ENCODE measurements at places on chromosomes 16 and 17.
A peak's percentile ranks its signal among the peaks of the same experiment; 100 is the strongest.

DNA sequence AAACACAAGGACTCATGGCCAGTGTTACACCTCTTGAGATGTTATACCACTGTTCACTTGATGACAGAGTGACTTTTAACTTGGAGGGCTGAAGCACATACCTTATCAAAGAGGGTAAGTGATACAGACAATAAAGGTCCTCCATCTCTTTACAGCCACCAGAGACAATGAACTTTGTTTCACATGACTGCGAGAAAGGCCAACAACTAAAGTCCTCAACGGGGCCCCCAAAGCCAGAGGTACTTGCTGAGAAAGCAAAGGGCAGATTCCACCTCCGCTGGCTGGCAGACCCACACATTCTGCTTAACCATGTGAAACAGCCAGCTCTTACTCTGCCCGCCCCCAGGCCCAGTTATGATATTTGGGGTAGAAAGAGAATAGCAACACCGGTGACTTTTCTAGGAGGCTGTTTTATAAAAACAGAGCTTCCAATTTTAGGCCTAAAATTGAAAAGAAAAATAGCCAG is 21.4 kb downstream of the DCUN1D3 start:
- DNase-seq: no peak

GRCh38 chr16:77993111-77993985 is 29.0 kb upstream of the CLEC3A start:
- no peak for DNase-seq

DNA sequence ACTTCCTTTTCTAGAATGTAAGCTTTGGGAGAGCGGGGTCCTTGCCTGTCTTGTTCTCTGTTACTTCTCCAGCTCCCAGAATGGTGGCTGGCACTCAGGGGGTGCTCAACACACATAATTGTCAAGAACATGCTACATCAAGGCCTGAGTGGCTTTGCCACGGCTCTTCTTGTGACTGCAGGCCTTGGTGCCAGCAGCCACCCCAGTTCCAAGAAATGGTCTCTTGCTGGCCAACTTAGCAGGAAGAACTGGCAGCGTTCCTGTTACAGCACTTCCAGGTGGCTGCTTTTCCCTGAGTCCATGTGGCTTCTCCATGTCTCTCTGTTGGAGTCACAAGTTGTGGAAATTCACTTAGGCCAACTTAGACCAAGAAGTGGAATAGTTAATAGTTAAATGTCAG is 36.1 kb downstream of the PRKCB start:
- no peak for DNase-seq

GRCh38 chr17:2709183-2709661 is 2.3 kb downstream of the CLUH start:
- DNase-seq: peak; percentile 71

- no peak for DNase-seq
Observed at GRCh38 chr17:42684929-42685556, 2.7 kb downstream of the CNTNAP1 start.

- no peak for DNase-seq
Observed at GRCh38 chr17:32355649-32356377, 5.9 kb downstream of the ZNF207 start.

DNA sequence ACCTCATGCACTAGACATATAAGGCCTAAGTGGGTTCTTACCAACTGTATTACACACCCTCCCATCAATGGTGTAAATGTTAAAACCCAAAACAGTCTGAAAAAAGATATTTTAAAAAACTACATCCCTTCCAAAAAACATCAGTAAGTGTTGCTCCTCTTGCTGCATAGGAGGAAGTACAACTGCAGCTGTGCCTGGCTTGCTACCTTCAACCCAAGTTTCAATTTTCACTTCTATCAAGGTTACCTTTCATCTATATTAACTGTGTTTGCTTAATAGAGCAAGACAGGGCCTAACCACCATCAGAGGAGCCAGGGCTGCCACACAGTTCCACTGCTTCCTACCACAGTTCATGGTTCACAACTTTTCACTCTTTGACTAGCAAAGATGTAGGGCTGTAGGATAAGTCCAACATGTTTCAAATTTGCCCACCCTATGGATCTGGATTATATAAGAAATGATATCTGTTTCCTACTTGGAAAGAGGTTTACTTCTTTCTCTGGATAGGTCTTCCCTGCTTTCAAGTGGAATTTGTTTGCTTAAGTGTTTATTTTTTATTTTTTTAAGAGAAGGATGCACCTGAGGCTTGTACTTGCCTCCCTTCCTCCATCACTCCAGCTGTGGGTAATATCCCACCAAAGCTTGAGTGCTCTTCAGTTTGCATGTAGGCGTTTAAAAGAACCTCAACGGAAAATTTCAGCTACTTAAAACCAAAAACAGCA is 56.7 kb downstream of the GRB7 start:
- peak; percentile 68 for DNase-seq

All from RPMI8226 (cell line).